ENCODE measurements at places on chromosomes 7 and 10. TPM values are rescaled to one million over a fixed set of nuclear protein-coding genes. Genes with fewer than 3 reads are reported as not detected.

The JAKMIP3 gene
- polyA plus RNA-seq: 1.3 TPM

The HOXA7 gene
- polyA plus RNA-seq: 13.1 TPM

The PTEN gene
- polyA plus RNA-seq: 96.8 TPM

The FBXL15 gene
- 9.2 TPM for polyA plus RNA-seq

The POLL gene
- polyA plus RNA-seq: 93.1 TPM

The TAS2R4 gene
- polyA plus RNA-seq: 0.71 TPM

The AMPH gene
- 5.8 TPM for polyA plus RNA-seq

The SPDYE1 gene
- polyA plus RNA-seq: 8.3 TPM

The FGFR2 gene
- polyA plus RNA-seq: 23.2 TPM

The C10orf62 gene
- 304 TPM for polyA plus RNA-seq

The WDR86 gene
- polyA plus RNA-seq: 2.8 TPM

The EBF3 gene
- 4.0 TPM for polyA plus RNA-seq

The RAMP3 gene
- polyA plus RNA-seq: 9.1 TPM

The FKBP6 gene
- 148 TPM for polyA plus RNA-seq

The CTAGE6 gene
- polyA plus RNA-seq: 7.9 TPM

The RBM33 gene
- 27.3 TPM for polyA plus RNA-seq

Data from testis (tissue), 5 donors.